LHCN-M2 (cell line): ENCODE measurements at places on chromosomes 11 and 22.

- DNase-seq: peak; percentile 1
These were observed 687 bp downstream of the ZNF202 start for GRCh38 chr11:123740787-123741158.

DNA sequence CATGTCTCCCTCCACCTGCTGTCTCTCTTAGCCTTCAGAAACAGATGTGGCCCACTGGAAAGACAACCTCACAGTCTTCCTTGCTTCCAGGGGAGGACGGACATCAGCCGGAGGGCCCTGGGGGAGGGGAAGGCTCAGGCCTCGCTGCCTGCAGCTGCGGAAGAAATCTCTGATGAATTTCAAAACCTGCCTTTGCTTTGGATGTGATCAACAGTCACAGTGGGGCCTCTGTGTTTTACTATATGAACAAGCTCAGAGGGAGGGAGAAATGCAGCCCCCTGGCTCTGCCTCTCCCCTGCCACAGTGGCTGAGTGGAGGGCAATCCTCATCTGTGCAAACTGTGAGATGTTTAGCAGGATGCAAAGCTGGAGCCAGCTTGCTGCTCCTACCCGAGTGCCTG, 282.8 kb downstream of the NTM start:
- no peak for DNase-seq

- no peak for DNase-seq
These were observed at the start of gene GRAMD4 for GRCh38 chr22:46619830-46620501. GRAMD4 (plus strand) TSS chr22:46620386; CDS start chr22:46626800, 6,414 bp downstream.

GRCh38 chr11:64081745-64082442, 46.2 kb downstream of the FLRT1 start:
- DNase-seq: no peak

GRCh38 chr22:32476281-32477195, 1.9 kb downstream of the FBXO7 start:
- DNase-seq: no peak

GRCh38 chr22:48800886-48801607, 1026.6 kb downstream of the BRD1 start:
- DNase-seq: no peak

GRCh38 chr11:67255864-67256263, 10.4 kb upstream of the GRK2 start:
- DNase-seq: no peak

GRCh38 chr11:68838572-68838964, 3.1 kb downstream of the CPT1A start:
- no peak for DNase-seq

GRCh38 chr11:74471037-74471436, 3.7 kb upstream of the KCNE3 start:
- DNase-seq: no peak

DNA sequence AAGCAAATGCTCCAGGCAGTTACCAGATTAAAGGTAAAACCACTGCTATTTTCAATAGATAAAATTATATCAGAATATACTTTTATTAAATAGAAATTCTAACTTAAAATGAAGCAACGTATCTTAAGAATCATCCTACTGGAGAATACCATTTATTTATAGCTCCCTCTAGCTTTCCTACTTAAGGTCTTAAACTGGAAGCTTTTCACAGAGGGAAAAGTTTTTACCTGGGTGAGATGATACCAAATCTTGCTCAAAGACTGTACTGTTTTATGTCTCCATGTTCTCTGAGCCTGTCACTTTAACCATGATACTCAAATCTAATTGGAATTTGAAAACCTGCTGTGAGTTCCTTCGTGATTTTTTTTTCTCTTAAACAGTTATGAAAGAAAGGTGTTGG, 291.8 kb downstream of the AASDHPPT start:
- DNase-seq: no peak

GRCh38 chr22:21013657-21014201, 1.2 kb upstream of the P2RX6 start:
- DNase-seq: no peak

DNA sequence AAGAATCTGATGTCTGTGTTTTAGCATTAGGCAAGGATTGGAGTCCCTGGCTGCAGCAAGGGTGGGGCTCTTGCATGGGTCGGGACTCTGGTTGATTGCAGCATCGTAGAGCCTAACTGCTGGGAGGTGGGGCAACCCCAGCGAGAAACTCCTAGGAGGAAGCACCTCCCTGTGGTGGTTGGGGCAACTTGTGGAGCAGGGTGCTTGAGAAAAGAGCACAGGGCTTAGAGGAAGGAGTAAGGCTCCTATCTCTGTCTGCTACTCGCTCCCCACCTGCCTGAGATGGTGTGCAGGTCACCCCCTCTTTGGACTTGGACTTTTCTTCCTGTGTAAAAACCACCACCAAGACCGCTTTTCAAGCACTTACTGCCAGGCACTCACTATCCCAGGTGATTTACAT, 15.6 kb downstream of the SREBF2 start:
- DNase-seq: no peak

DNA sequence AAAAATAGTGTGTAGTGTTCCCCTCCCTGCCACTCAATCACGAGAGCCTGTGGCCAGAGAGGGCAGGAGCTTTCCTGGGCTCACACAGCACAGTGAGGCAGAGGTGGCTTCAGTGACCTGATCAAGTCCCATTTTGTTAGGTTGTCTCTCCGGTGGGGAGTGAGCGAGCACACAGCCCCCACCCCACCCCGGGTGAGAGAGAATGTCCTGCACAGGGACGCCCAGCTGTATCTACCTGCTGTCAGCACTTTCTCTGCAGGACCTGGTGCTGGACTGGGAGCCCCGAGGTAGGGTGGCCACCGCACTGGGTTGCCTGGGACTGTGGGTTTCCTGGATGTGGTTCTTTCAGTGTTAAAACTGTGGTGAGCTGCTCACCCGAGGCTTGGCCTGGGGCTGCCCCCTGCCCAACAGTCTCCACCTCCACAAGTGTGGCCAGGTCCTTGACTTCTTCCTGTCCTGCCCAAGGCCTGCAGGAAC, 6.1 kb downstream of the CAPN5 start:
- no peak for DNase-seq

- no peak for DNase-seq
These were observed 165.5 kb downstream of the DSCAML1 start for GRCh38 chr11:117631336-117632140.

DNA sequence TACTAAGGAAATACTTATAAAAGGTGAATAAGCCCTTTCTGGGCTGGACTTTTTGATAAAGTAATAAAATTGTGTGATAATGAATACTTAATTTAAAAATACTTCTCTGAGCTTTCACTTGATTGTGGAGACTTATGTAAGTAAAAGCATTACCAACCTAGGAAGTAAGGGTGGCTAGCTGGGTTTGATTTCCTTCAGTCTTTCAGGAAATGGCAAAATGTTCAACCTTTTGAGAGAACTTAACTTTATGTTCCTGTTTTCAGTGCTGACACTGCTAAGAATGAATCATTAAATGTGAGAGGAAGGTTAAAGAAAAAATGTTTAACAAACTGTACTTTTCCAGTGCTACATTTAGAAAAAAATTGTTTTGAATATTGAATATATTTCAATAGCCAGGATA, 900.3 kb downstream of the METTL15 start:
- DNase-seq: no peak

GRCh38 chr11:3124821-3125220, 40.3 kb downstream of the OSBPL5 start:
- no peak for DNase-seq

DNA sequence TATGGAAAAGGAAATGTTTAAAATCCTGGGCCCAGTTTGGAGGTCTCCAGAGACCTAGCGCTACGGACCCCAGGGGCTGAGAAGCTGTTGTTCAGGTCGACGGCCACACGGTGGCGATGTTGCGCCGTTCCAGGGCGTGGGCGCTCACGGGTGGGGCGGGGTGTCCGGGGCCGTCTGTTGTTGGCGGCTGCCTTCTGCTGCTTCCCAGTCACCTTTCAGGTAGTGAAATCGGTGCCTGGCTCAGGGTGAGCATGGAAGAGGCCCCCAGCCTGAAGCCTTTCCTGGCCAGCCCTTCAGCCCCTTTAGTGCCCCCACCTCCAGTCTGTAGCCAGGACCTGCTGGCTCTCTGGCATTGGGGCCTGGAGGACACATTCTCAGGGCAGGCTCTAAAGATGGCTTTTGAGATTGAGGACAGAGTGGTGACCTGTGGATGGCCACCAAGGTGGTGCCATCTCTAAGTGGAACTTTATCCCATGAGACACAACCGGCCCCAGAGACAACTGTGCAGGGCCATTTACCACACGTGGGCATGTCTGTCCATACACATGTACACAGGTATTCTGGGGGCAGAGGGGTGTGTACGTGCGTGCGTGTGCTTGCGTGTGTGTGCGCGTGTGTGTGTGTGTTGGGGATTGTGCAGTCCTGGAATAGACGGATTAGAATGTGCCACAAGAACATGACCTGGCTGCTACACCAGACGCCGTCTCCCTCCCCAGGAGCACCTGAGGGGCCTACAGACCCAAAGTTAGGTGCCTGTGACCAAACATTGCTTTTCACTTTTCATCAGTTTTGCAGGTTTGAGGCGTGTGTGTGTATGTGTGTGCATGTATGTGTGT, 53.8 kb downstream of the ST14 start:
- peak; percentile 8 for DNase-seq

DNA sequence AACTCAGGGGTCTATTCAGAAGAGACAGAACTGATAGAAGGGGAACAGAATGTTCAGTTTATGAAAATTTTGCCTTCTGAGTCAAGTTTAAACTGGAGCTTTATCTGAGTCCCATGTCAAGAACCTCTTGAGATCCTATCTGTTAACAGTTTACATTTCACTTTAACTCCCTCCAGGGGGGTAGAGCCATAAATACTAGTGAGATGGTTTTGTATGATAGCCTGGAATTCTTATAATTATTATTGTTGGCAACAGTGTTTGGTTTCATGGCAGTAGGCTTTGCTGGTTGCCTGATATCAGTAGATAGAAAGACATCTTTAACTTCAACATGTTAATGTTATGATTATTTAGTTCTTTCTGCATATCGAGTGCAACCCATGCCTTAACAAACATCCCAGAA, 498.5 kb downstream of the INSC start:
- no peak for DNase-seq

GRCh38 chr11:34823197-34823596, 93.0 kb downstream of the APIP start:
- no peak for DNase-seq

GRCh38 chr11:117546431-117547194, 219.0 kb downstream of the CEP164 start:
- no peak for DNase-seq

DNA sequence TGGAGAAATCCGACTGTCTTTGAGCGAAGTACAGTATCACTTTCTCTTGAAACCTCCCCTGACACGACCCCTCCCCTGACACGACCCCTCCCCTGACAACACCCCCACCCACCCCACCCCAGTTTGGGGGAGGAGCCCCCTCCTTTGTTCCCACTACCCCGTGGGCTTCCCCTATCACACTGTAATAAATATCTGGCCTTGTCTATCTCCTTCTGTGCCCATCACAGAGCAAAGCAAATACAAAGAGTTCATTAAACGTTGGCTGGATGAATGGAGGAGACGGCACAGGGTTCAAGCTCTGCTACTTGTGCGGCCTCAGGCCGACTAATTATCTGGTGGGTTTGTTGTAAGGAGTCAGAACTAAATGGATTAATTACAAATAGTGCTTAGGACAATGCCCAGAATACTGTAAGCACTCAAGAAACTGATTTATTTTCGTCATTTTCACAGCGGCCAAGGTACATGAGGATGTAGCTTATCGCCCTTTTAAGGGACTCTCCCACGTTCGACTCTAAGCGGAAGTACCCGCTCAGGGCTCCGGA, 628 bp upstream of the GGA1 start:
- DNase-seq: no peak

GRCh38 chr11:115745610-115746512, 241.6 kb upstream of the CADM1 start:
- DNase-seq: peak; percentile 3

DNA sequence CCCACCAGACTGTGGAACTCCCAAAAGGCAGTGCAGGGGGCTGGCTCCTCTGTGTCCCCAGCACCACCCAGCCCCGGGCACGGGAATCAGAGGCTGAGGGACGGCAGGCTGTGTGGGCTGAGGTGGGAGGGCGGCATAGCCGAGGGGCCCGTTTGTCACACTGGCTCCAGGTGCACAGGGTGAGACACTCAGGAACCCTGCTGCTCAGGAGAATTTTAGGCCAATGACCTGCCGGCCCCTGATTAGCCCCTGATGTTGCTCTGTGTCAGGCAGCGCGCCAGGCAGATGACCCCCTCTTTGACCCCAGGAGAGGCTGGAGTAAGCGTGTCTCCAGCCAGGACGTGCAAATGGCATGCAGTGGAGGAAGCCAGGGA, 52.7 kb downstream of the RTL6 start:
- no peak for DNase-seq

GRCh38 chr11:120972621-120973020, 51.3 kb upstream of the TBCEL start:
- DNase-seq: no peak

GRCh38 chr11:3215346-3216026, 3.1 kb downstream of the MRGPRG start:
- no peak for DNase-seq

DNA sequence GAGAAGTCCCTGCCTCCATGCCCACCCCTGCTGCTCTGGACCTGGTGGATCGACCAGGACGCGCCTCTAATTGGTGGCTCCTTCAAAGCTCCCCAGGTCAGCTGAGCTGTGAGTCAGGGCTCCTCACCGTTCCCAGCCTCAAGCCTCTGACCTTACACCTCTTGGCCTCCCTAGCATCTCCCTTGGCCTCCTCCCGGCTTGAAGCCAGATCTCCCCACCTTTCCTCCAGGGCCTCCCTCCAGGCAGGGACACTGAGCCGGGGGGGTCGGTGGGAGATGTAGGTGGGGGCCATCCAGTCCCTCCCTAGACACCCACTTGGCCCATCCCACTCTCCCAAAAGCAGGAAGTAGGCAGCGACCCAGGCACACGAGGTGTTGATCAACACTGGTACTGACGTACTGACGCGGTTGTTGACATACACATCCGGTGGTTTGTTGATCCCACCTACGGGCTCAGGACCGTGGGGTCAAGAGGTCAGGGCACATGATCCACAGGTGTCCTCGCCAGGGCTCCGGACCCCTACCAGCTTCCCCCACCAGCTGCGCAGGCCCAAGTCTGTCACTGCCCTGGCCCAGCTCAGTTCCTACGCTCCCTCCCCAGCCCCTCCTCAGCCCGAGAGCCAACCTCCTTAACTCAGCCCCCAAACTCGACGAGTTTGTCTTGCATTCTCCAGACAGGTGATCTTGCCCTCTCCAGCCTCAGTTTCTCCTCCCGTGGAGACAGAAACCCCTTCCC, 802 bp downstream of the ATG2A start:
- peak; percentile 36 for DNase-seq

DNA sequence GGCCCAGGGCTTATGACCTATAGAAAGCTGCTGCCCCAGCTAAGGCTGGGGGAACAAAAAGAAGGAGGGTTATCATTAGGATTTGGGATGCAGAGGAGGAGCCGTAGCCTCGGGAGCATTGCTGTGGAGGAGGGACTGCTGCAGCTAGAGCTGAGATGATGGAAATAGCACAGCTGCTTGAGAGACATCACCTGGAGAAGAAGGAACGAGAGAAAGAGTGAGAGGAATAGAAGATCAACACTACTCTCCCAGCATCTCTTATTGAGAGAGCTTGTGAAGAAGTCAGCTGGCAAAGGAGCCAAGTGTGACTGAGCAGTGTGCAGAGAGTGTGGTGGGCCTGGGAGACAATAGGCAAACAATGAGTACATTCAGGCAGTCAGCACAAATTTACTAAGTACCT, 100.7 kb upstream of the PLET1 start:
- DNase-seq: no peak
